ENCODE measurements at places on chromosomes 16 and 17. TPM values are rescaled to one million over a fixed set of nuclear protein-coding genes. Genes with fewer than 3 reads are reported as not detected.

Gene IKZF3
- total RNA-seq: not detected

Gene PDE6G
- total RNA-seq: 0.86 TPM

Gene SRL
- total RNA-seq: 0.07 TPM

Gene CIITA
- under 0.01 TPM for total RNA-seq

Gene SPATA32
- not detected for total RNA-seq

Gene AMFR
- total RNA-seq: 165 TPM

Gene CCL1
- not detected for total RNA-seq

Gene HAS3
- 0.40 TPM for total RNA-seq

Gene PPY
- not detected for total RNA-seq

Gene SMURF2
- 331 TPM for total RNA-seq

Gene KRT20
- total RNA-seq: not detected

Gene BORCS6
- total RNA-seq: 6.1 TPM

Gene EVPLL
- total RNA-seq: not detected

Gene MAP2K6
- total RNA-seq: 4.4 TPM

Gene CCP110
- total RNA-seq: 28.2 TPM

Gene SECTM1
- total RNA-seq: 3.7 TPM

Gene ESRP2
- 0.53 TPM for total RNA-seq

Gene CLCN7
- total RNA-seq: 48.3 TPM

Gene COQ7
- 14.9 TPM for total RNA-seq

Gene LIMD2
- total RNA-seq: 20.0 TPM

Gene CHTF8
- total RNA-seq: 129 TPM

Gene RNF213
- 136 TPM for total RNA-seq

Gene KRT10
- total RNA-seq: 10.2 TPM

Gene RGS11
- 3.1 TPM for total RNA-seq
